ENCODE measurements at places on chromosomes 5 and 9.

GRCh38 chr5:133510634-133511262 lies 101.6 kb downstream of the FSTL4 start:
- DNase-seq: no peak

- no peak for DNase-seq
Measured at GRCh38 chr5:111730659-111731382, 26.2 kb downstream of the NREP start.

DNA sequence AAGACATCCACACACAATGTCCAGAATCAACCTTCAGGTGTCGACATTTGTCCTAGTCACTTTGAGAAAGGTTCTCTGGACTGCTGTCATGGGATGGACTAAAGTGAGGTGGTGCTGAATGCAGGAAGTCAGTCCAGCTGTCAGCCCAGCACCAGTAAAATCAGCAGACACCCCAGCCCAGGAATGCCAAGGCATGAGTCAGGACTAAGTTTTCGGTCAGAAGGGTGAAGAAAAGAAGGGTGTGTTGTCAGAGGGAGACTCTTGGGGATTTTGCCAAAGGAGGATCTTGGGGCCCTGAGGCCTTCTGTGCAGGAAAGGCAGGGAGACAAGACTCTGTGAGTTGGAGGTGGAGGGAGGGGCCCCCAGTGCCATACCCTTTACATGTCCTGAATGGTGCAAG lies 69.0 kb upstream of the XPA start:
- no peak for DNase-seq

DNA sequence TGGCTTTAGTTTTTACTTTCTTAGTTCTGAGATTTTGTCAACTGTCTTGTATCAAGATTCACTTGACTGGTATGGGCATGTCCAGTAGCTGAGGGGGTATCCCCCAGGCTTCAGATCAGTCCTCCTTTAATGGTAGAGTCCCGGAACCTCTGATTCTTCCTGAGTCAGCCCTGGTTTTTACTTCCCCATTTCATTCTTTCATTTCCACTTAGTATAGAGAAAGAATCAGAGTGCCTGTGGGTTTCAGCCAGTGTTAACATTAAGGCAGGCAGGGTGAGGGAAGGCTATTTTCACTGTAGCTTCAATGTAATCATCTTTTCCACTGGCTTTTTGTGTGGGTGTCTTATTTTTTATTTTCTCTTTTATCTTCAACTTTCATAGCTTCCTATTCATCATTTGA lies 8.3 kb upstream of the COMMD10 start:
- DNase-seq: no peak

DNA sequence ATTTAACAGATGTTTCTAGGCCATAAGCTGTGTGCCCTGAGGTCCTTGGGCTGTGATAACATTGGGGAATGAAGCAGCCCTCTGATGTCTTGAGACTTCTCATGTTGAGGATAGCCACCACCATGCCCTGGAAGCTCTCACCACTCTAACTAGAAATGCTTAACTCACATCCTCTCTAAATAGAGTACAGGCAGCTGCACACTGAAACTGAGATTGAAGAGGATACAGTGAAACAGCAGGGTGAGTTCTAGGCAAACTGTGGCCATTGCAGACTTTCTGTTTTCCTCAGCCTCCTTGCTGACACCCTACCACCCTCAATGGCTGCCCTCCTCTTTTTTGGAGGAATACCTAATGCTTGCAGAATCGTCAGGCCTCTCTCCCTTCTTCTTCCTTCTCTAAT lies 22.4 kb downstream of the UTP15 start:
- no peak for DNase-seq

DNA sequence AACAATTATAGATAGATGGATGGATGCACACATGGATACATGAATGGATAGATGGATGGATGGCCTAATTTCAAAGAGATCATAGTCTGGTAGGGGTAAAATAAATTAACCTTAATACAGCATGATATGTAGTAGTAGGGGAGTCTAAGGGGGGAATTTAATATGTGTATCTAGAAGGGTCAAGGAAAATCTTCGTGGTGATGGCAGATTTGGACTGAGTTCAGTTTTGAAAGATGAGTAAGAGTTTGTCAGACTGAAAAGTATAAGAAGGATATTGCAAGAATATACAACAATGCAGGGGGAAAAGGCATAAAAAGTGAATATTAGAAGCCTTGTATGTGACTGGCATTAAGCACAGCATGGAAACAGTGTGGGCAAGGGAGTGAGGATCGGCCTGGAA lies 98.7 kb downstream of the ZNF462 start:
- DNase-seq: no peak

GRCh38 chr5:73095564-73096238 lies 24.7 kb upstream of the TMEM171 start:
- DNase-seq: no peak

DNA sequence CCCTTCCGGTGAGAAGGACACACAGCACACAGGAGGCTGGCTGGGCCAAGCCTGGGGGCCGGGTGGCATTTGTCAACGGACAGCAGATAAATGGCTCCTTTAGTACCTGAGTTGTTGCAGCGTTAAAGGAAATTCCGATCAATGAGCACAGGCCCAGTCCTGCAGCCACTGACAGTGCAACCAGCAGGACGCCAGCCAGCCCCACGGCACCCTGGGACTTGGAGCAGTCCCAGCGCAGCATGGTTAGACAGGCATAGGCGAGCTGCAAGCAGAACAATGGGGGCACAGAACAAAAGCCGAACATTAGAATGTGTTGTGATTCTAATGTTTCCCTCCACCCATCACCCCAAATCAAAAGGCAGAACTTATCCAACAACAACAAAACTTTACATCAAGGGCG lies 39.3 kb downstream of the PTCH1 start:
- no peak for DNase-seq

DNA sequence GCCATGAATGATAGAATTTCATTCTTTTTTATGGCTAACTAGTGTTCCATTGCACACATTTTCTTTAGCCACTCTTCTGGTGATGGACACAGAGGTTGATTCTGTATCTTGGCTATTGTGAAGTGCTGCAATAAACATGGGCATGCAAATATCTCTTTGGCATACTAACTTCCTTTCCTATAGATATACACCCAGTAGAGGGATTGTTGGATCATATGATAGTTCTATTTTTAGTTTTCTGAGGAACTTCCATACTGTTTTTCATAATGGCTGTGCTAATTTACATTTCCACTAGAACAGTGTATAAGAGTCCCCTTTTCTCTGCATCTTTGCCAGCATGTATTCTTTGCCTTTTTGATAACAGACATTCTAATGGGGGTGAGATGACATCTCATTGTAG lies 50.4 kb upstream of the CDK5RAP2 start:
- no peak for DNase-seq

- DNase-seq: no peak
Measured at GRCh38 chr5:6759401-6759800, 46.2 kb downstream of the TENT4A start.

- DNase-seq: no peak
Measured at GRCh38 chr5:98911280-98912040, 17.3 kb downstream of the CHD1 start.

DNA sequence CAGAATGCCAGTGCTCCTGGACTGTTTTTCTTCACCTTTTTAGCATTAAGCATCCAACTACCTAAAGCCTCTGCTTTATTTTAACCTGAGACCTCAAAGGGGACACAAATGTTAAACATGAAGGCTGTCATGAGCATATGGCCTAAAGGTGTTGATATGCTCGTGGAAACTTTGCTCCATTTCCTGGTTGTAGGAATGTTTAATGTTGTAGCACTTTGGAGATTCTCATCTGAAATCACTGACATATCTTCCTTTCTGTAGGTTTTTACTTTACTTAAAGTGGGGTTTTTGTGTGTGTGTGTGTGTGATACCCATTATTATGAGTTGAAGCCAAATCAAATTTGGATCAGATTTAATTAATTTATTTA lies 37.0 kb downstream of the HABP4 start:
- DNase-seq: no peak

DNA sequence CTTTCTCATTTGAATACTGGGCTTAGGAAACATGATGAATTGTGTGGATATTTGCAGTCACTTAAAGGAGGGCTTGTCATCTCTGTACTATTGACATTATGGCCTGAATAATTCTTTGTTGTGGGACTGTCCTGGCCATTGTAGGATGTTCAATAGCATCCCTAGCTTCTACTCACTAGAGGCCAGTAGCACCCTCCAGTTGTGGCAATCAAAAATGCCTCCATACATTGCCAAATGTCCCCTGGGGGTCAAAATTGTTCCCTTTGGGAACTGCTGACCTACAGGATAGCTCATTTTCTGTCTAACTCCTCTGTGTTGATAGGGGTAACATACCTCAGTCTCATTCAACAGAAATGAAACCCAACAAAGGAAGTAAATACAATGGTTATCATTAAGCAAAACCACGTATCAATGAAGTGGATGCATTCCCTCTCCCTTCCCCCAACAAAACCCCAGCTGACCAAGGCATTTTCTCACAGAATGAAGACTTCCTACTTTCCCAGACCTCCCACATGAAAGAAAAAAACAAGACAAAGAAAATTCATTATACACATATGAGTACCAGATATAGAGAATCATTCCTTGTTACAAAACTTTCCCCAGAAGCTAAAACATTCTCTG lies 18.1 kb downstream of the FYB1 start:
- DNase-seq: no peak

- no peak for DNase-seq
Measured at GRCh38 chr5:127649018-127649439, at the start of gene CTXN3. Gene CTXN3, plus strand, starts transcription at chr5:127649082. Its CDS starts 8,440 bp downstream, at chr5:127657522.

- no peak for DNase-seq
Measured at GRCh38 chr9:2385746-2386145, 235.8 kb upstream of the VLDLR start.

GRCh38 chr5:6581559-6582426 lies 51.1 kb downstream of the NSUN2 start:
- DNase-seq: no peak

DNA sequence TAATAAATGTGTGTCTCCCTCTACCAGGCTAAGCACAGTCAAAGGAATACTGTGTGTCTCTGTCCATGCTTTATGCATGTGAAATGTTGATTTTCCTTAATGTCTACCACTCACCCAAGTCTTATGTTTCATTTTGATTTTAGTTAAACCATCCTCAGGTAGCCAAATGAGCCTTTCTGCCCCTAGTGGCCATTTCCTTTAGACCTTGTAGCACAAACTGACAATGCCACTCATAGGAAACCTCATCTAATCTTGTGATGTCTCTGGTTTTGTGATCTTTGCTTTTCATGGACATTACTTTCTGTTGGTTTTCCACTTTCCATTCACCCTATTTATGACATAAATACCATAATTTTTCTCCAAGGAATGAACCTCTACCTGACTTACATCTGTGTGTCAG lies 820.8 kb downstream of the MAT2B start:
- DNase-seq: no peak

DNA sequence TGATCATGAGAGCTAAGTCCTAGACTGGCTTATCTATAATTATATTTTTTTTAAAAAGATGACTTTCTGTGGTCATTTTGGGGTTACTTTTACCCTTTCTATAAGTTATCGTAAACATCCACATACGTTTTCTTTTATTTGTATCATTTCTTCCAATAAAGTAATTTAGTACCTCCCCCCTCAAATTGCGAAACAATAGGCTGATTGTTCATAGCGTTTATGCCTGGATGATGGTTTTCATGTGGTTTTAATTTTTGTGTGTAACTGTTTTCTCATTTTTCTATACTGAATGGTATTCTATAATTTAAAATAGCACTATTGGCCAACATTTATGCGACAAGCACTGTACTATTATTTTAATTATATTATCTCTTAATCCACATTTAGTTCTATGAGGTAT lies 44.5 kb downstream of the SMC5 start:
- DNase-seq: no peak

GRCh38 chr5:168209244-168209995 lies 82.0 kb upstream of the WWC1 start:
- DNase-seq: no peak

DNA sequence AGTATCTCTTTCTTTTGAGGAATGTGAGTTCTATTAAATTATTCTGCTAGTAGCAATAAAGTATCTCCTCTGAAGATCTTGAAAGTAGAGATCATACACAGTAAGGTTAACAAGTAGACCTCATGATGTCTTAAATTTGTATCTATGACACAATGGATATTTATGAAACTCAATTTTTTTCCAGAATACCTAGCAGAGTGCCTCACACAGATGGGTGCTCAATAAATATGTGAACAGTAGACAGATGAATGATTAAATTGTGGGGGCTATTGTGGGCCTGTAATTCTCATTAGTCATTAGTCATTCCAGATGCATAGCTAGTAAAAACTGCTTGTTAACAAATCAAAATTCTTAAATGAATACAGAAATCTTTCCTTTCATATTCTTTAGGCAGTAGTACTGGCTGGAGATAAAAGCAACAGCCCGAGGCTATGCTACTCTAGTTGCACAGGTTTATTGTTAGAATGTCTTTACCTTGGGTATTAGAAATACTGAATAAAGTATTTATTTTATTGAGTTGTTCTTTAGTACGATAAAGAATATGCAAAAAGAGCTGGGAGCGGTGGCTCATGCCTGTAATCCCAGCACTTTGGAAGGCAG lies 22.0 kb downstream of the CHD1 start:
- DNase-seq: no peak

All from left forelimb (tissue), 1 donor.